Tibial nerve (tissue), 4 donors: ENCODE measurements at places on chromosomes 11 and 22.

- DNase-seq: peak; percentile 88
These were observed 58.5 kb downstream of the IGLL1 start for GRCh38 chr22:23521441-23522113.

DNA sequence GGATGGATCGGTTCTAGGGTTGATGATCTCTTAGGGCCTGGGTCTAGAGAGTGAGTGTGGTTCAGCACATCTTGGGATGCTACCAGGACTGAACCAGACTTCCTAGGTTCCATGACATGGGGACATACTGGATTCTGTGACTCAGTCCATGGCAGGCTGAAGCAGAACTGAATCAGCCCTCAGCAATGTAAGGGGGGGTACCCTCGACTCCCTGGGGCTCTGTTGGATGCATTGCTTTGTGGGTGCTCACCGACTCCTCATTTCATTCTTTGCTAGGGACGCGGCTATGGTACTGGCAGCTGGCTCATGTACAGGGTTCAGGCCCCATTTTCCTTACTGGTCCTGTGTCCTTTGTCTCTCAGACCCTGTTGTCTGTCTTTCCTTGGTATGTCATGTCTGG lies 733 bp upstream of the GRAMD1B start:
- no peak for DNase-seq

GRCh38 chr11:71293961-71294782 lies 41.8 kb upstream of the SHANK2 start:
- no peak for DNase-seq

DNA sequence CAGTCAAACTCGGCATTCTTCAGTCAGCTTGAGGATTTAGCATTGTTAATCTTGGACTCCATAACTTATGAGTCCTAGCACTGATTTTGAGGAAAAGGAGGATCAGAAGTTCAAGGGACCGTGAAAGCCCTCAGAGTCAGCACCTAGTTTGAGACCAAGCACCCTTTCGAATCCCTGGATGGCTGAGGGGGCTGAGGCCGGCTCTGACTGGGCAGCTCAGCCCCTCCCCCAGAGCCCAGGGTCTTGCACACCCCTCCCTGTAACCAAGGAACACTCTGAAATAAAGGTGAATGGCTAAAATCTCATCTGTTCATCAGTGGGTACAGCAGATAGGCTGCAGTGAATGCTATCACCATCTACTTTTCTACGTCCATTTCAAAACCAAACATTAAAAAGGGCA lies 27.3 kb downstream of the SLC25A18 start:
- DNase-seq: no peak

- peak; percentile 4 for DNase-seq
These were observed 27.9 kb downstream of the ADAMTS15 start for GRCh38 chr11:130476200-130476921.

DNA sequence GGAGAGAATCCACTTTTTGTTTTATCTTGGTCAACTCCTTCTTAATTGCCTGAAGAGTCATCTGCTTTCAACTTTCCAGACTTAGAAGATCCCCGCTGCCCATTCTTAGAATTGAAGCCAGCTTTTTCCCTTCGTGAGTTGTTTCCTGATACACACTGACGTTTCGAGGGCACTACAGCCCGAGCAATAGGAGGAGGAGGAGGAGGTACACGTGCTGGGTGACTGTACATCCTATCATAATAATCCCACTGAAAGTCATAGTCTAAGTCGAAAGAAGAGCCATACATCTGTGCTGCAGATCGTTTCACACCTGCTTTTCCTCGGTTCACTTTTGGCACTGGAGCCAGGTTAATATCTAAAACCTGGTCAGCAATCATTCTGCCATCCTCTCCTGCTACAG lies 606.1 kb downstream of the DLG2 start:
- DNase-seq: no peak

- DNase-seq: no peak
These were observed 46.3 kb upstream of the TUB start for GRCh38 chr11:8034604-8035190.
